Cortex of kidney (tissue), 1 donor: ENCODE measurements at places on chromosomes 4 and X.

GRCh38 chrX:95662200-95662599 lies 1022.4 kb upstream of the DIAPH2 start:
- DNase-seq: no peak

- DNase-seq: no peak
Measured at GRCh38 chr4:131470360-131470759, 1678.7 kb upstream of the PCDH10 start.

DNA sequence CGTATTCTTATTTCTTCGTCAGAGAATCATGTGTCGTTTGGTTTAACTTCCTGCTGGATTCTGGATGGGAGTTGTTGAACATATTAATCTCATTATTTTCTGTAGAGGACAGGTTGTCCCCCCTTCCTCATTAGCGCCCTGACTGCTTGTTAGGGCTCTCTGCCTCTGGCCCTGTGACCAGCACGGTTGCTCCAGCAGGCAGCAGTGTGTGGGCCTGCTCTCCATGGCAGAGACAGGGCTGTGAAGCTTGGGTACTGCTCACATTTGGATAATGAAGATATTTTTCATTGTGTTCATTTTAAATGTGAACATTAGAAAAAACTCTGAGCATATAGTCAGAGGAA lies 102.7 kb downstream of the KLHL8 start:
- no peak for DNase-seq

- DNase-seq: no peak
Measured at GRCh38 chr4:47499700-47500099, 14.6 kb downstream of the ATP10D start.

DNA sequence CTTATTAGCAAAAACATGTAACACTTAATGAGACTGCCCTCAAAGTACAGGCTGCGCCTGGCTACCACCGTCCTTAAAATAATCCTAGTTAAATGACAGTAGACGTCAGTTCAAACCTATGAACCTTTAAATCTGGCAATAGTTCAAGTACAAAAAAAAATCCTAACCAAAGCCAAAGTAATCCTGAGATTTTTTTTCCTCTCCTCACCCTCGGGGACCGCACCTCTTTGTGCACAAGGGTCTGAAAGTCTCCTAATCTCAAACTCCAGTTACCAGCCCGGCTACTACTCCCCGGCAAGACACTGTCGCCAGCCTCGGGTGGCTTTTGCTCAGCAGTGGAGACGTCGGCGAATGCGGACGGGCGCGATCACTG lies 439 bp downstream of the SEC31A start:
- no peak for DNase-seq

- DNase-seq: no peak
Measured at GRCh38 chrX:100687128-100687527, 43.1 kb downstream of the SRPX2 start.

- DNase-seq: no peak
Measured at GRCh38 chr4:65089666-65090065, 580.6 kb downstream of the EPHA5 start.

DNA sequence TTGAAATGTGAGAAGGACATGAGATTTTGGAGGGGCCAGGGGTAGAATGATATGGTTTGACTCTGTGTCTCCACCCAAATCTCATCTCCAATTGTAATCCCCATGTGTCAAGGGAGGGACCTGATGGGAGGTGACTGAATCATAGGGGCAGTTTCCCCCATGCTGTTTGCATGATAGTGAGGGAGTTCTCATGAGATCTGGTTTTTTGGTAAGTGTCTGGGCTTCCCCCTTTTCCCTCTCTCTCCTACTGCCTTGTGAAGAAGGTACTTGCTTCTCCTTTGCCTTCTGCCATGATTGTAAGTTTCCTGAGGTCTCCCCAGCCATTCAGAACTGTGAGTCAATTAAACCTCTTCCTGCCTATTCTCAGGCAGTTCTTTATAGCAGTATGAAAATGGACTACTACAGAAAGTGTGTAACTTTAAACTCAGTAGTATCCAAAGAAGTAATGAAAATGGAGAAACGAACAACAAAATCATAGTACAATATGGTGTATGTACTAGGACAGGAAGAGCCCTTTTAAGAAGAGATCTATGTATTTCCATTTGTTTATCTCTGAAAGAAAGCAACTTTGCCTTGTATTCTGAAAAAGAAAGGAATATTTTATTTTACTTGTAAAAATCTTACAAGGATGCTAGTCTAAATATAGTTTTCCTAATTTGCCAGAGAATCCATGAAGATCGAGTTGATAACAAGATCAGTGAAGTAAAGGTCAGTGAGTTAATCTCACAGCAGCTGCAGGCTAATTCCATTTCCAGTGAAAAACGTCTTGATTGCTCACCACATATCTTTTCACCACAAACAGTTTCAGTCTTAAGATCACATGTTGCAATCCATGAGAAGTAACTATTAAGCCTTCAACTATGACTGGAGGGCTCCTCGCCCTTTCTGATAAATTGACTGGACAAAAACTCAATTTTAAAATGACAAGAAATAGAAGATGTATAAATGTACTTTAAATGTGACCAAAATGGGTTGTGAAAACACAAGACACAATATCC lies 20.5 kb downstream of the PKD2 start:
- DNase-seq: no peak

DNA sequence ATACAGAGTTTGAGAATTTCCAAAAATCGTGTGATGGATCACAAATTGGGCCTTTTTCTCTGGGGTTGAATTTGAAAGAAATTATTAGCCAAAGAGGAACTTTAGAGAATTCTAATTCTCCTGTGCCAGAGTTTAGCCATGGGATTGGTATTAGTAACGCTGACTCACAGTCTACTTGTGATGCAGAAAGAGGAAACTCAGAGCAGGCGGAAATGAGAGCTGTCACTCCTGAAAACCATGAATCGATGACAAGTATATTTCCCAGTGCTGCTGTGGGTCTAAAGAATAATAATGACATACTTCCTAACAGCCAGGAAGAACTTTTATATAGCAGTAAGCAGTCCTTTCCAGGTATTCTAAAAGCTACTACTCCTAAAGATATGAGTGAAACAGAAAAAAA lies 64.9 kb downstream of the N4BP2 start:
- no peak for DNase-seq

GRCh38 chrX:126165721-126166461 lies at the start of gene DCAF12L2:
Gene DCAF12L2, minus strand, starts transcription at chrX:126166289. Its CDS starts 365 bp downstream, at chrX:126165924.
- no peak for DNase-seq

GRCh38 chrX:107654872-107655761 lies 26.8 kb downstream of the PRPS1 start:
- no peak for DNase-seq

DNA sequence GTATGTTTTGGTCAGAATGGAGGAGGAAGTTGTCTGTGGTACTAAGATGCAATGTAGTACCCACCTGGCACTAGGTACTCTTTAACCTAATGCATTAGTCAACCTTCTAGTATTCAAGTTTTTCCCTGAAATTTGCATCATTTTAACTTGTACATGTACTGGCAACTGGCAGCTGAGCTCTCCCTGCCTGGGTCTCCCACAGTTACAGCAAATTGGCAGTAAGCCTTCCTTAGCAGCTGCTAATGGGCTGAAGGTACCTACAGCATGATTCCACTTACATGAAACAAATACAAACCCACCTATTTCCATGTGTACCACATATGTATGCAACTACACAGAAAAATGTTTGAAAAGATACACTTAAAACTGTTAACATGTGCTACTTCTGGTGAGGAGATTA lies 8.1 kb upstream of the KLHL2 start:
- no peak for DNase-seq

- DNase-seq: no peak
Measured at GRCh38 chr4:168071304-168071703, 21.0 kb upstream of the ANXA10 start.

DNA sequence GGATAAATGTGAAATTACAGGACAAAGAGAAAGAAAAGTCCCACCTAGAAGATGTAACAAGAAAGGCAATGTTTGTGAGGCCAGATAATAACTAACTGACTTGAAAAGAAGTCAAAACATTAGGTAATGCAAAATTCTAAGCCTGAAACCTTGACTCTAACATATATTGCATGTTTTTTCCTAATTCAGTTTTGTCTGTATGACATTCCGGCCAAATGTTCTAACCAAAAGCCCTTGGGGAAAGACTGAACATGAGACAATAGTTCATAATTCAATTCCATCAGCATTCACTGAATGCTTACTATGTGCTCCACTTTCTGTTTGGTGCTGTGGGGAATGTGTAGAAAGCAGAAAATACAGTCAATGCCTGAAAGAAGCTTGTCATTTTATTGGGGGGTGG lies 84.8 kb upstream of the PLAC1 start:
- DNase-seq: no peak

- no peak for DNase-seq
Measured at GRCh38 chrX:121592884-121593283, 545.5 kb downstream of the GLUD2 start.

DNA sequence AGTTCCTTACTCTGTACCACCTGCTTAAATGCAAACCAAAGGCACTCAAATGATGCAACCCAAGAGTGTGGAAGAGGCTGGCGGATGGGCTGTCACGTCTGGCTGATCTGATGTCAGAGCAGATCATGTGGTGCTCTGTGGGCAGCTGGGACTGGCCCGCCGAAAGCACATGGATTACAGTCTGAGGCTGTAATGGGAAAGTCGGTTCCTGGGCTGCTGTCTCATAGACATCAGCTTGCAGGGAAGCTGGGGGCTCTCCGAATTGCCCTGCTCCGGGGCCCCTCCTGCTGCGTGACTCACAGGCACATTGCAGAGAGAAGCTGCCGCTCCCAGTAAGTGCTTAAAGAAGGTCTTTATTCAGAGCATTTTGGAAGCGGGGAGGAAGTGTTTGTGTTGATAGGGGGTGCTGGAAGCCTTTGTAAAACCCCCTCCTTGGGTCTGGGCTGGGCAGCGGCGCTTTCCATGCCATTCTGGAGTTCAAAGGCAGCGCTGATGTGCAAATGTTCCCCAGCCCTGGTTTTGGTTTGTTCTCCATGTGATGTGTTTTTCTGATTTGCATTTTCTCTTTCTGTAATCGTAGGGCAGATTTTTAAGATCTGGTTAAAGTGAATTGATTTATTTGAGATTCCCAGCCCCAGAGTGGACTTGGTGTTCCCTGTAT lies 181.1 kb downstream of the LARP7 start:
- no peak for DNase-seq

- DNase-seq: no peak
Measured at GRCh38 chrX:48703642-48704481, 7.3 kb downstream of the SUV39H1 start.

GRCh38 chr4:51999250-51999649 lies 20.9 kb downstream of the LRRC66 start:
- DNase-seq: no peak

- no peak for DNase-seq
Measured at GRCh38 chr4:117010671-117011070, 74.7 kb downstream of the TRAM1L1 start.

- DNase-seq: no peak
Measured at GRCh38 chr4:90458576-90458975, 331.4 kb downstream of the CCSER1 start.

- DNase-seq: no peak
Measured at GRCh38 chr4:56134266-56134665, 185.5 kb downstream of the CEP135 start.

DNA sequence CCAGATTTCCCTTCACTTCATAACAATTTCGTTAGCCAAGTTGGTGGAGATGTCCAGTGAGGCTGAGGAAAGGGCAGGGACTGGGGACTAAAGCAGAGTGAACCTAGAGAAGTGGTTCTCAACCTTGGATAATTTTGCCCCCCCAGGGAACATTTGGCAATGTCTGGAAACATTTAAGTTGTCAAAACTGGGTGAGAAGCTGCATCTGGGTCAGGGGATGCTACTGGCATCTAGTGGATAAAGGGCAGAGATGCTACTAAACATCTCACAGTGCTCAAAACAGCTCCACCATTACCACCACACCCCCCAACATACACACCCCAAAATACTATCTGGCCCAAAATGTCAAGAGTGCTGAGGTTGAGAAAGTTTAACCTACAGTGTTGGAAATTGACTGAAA lies 32.0 kb upstream of the FGF16 start:
- no peak for DNase-seq

DNA sequence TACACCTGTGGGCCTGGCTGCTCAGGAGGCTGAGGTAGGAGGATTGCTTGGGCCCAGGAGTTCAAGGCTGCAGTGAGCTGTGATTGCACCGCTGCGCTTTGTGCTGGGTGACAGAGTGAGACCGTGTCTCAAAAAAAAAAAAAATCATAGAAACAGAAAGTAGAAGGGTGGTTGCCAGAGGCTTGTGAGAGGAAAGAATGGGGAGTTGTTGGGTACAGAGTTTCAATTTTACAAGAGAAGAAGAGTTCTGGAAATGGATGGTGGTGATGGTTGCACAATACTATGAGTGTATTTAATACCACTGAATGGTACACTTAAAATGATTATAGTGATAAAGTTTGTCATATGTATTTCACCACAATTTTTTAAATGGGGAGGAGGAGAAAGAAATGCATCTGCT lies 10.2 kb upstream of the GLOD5 start:
- DNase-seq: no peak

GRCh38 chr4:33512397-33512796 lies 2731.9 kb downstream of the ARAP2 start:
- DNase-seq: no peak

GRCh38 chrX:71128166-71128833 lies 9.9 kb downstream of the MED12 start:
- DNase-seq: no peak

- no peak for DNase-seq
Measured at GRCh38 chr4:73676861-73677323, 56.7 kb upstream of the RASSF6 start.

- no peak for DNase-seq
Measured at GRCh38 chrX:56233682-56234081, 1.5 kb downstream of the KLF8 start.

GRCh38 chrX:49976682-49977197 lies 54.3 kb downstream of the CLCN5 start:
- no peak for DNase-seq

GRCh38 chrX:39730662-39731329 lies 367.0 kb downstream of the BCOR start:
- no peak for DNase-seq

GRCh38 chr4:128827296-128827695 lies 17.8 kb downstream of the JADE1 start:
- DNase-seq: no peak

DNA sequence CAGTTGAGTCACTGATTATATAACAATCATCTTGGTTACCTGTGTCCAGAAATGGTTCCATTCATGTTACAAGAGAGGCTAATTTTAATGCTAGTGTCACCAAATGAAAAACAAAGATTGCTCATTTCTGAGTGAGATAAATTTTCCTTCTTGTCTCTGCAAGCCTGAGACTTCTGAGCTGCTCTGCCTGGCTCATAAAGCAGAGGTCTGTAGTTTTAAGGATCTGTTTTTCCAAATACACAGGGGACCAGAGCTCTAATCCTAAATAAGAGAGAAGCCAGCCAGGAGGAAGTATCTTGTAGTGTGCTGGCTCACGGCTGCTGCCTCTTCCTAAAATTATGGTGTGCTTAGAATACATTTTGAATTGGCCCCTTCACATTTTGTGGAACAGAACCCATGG lies 42.6 kb downstream of the CLDN34 start:
- DNase-seq: no peak
